Ureter (tissue), 1 donor: ENCODE measurements at places on chromosomes 11 and 22.

GRCh38 chr11:87110443-87111131, 72.9 kb downstream of the TMEM135 start:
- no peak for DNase-seq

- no peak for DNase-seq
Observed at GRCh38 chr11:122319691-122320620, 203.9 kb upstream of the BLID start.

GRCh38 chr11:119644502-119644901, 84.5 kb downstream of the NECTIN1 start:
- DNase-seq: no peak

- DNase-seq: no peak
Observed at GRCh38 chr22:29224859-29225410, 19.2 kb downstream of the EMID1 start.

- DNase-seq: no peak
Observed at GRCh38 chr22:26461188-26461810, 22.3 kb downstream of the HPS4 start.
